ENCODE measurements at places on chromosomes 4 and X. TPM values are rescaled to one million over a fixed set of nuclear protein-coding genes. Genes with fewer than 3 reads are reported as not detected.

Gene SMIM43
- 1.0 TPM for total RNA-seq

Gene BGN
- 164 TPM for total RNA-seq

Gene FAM9B
- total RNA-seq, result not detected

Gene IGSF1
- not detected for total RNA-seq

Gene HPGDS
- not detected for total RNA-seq

Gene GAB1
- 20.2 TPM for total RNA-seq

Gene GLOD5
- not detected for total RNA-seq
